ENCODE measurements at places on chromosomes 5 and 9.

DNA sequence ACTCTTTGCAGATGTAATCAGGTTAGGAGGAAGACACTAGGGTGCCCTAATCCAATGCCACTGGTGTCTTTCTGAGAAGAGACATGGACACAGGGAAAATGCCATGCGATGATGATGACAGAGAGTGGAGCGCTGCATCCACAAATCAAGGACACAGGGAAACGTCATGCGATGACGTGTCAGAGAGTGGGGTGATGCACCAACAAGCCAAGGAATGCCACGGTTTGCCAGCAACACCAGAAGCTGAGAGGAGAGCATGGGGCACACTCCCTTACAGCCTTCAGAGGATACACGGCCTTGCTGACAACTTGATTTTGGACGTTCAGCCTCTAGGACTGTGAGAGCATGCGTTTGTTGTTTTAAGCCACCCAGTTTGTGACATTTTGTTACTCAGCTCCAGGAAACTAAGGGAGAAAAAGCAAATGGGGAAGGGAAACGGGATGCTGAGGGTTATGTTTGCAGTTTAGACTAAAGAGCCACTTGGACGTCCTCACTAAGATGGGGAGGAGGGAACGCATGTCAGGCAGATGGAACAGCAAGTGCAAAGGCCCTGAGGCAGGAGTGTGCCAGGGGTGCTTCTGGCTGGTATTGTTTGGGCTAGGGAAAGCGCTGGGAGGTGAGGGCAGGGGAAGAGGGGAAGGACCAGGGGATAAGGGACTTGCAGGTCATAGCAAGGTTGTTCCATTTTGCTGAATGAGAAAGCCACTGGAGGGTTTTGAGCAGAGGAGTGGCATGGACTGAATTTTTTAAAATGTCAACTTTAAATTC lies 2.5 kb upstream of the TENT4A start:
- no peak for DNase-seq

DNA sequence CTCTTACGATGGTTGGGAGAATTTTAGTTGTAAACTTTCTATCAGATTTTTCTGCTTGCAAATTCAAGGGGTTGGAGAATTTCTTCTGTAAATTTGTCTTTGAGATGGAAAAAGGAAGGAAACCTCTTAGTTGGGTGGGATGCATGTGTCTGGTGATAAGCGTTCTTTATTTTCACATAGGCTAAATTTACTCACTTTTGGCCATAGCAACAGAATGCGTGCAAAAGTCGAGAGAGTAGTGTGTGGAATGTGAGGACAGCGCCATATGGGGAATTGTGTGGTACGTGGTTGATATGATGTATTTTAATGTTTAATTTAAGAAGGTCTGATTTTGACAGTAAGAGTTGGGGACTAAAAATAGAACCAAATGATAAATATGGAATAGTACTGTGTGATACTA lies 282.2 kb downstream of the TAF11L14 start:
- DNase-seq, result no peak

DNA sequence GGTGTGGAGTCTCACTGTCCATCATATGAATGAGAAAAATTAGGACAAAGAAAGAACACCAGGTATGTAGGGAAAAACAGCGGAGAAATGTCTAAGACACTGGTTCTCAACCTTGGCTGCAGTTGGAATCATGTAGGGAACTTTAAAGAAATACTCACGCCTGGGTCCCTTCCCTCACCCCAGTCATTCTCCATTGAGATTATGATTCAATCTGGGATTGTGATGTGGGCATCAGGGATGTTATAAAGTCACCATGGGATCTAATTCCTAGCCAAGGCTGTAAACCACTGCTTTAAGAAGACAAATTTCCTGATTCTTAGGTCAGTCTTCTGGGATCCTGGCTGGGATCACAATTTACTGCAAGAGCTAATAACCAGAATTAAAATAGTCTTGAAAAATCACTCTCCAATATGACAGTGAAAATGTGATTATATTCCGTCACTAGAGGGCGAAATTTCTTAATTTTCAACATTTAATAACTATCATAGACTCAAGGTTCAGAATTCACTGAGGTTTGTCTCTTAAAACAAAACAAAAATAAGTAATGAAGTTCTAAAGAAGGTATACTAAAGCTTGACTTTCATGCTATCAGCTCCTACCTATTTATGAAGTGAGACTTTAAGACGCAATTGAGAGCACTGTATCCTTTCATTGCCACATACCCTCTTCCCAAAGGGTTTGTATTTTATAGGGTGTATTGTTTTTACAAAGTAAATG lies 60.5 kb downstream of the GLDC start:
- DNase-seq, result peak; percentile 57

DNA sequence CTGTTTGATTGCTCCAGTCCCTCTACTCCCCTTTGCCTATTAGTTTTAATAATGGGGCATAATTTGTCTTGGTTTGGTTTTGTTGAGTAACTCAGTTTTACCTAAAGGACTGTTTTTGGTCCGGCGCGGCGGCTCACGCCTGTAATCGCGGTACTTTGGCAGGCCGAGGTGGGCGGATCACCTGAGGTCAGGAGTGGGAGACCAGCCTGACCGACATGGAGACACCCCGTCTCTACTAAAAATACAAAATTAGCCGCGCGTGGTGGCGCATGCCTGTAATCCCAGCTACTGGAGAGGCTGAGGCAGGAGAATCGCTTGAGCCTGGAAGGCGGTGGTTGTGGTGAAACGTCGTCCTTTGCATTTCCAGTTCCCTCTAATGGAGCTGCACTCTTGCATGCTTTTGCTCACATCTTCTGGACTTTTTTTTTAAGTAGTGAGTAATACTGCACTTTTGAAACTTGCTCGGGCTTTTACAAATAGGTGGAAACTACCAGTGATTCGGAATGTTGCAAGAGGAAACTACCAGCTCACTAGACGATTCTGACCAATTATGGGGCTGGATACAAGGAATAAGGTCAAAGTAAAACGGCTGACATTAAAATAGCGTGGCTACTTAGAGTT lies 721 bp upstream of the MAML1 start:
- peak; percentile 90 for DNase-seq

DNA sequence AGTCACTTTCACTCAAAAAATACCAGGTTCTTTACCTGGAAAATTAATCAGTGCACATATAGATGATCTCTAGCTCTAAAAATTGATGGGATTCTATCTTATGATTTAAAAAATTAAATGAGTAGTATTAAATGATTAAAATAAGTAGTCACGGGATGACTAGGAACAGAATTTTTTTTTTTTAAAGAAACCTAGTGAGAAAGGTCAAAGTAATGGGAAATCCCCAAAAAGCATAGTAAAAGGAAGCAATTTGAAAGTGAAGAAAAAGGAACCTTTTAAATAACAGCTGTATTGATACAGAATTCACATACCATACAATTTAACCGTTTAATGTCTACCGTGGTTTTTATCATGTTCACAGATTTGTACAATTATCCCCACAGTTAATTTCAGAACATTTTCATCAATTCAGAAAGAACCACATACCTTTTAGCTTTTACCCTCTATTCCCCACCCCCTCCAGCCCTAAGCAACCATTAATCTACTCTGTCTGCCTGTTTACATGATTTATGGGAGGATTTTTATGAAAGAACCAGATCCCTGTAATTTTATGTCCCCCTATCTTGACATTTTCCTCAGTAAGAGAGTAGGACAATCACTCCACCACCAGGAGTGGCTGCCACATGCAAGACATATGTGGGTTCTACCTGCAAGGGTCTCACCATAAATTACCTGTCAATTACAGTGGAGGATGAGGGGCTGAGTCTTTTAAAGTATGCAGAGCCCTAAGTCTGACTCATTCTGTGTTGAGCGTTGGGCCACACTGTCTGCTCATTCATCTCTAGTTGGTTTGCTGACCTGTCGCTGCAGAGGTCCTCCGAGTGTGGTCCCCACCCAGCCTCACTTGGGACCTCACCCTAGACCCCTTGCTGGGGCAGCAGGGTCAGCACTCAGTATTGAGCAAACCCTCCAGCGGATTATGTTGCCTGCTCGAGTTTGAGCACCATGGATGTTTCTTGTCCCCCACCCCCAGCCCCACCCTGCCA lies 16.0 kb downstream of the ANKRD33B start:
- no peak for DNase-seq
